ENCODE measurements at places on chromosomes 3 and 15.

DNA sequence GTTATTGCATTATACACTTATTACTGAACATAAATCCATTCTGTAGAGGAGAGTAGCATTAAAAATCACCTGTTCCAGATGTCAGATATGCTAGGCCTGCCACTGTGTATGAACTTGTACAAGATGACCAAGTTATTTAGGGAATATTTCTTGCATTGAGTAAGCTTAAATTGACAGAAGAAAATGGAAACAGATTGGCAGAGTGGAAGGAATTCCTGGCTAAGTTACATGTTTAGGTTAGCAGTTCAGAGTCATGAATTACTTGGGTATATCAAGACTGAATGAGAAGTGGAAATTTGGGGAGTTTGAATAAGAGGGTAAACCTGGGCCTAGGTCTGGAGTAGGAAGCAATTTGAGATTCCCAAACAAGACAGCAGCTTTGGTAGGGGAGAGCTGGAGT, 44.6 kb downstream of the ARHGAP31 start:
- DNase-seq: no peak

GRCh38 chr15:78925956-78926743, 18.7 kb downstream of the CTSH start:
- DNase-seq: no peak

DNA sequence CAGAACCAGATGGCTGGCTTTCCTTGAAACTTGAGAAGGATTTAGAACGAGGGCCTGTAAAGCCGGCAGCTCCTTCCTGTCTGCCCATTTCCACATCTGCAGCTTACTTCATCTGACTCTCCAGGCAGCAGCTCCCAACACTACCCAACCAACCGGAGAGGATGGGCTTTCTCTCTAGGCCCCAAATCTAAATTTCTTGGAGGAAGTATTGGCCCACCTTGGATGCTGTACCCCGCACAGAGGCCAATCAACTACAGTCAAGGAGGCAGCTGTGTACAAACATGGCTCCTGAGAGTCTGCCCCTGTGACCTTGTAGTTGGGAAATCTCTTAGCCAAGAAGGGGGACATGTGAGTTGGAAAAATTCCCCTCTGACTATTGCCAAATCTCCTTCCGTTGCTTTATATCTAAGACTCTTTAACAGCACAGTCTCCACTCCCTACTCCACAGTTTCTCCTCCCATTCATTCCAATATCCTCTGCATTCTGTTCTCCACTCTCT, 8.0 kb upstream of the ACAP2 start:
- DNase-seq: no peak

- no peak for DNase-seq
Observed at GRCh38 chr15:67173005-67173404, 81.5 kb downstream of the AAGAB start.

DNA sequence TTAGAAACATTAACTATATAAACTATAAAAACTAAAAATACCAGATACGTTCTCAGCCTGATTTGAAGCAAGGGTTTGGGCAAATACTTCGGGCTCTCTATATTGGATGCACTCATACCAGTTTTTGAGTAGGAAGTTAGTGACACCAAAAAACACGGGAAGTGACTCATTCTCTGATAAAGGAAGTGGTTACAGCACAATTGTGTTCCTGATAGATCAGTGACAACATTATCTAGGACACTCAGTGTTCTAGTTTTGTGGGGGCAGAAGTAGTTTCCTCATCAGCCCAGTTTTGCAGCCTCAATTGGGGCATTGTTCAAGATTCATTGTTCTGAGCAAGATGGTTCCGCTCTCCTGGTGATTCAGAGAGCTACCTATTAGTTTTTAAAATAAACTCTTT, 469.6 kb upstream of the DPPA4 start:
- DNase-seq: no peak

DNA sequence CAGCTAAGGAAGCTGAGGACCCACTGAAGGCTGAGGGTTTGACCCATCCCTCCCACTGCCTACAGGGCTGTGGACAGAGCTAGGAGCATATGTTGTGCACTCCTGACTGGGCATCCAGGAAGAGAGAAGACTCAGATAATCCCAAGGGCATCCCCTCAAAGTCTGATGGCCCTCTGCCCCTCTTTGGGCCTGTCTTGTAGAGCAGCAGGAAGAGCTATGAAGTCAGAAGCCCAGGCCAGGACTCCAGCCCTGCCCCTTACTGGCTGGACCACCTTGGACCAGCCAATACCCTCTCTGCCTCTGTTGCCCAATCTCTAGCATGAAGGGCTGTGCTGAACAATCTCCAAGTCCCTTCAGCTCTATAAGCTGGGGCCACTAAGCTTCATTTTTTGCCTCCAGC, 210.8 kb downstream of the RPLP1 start:
- DNase-seq: no peak

GRCh38 chr3:138367911-138368310, 19.5 kb downstream of the MRAS start:
- peak; percentile 17 for DNase-seq

- DNase-seq: no peak
Observed at GRCh38 chr15:87193481-87193880, 1063.1 kb downstream of the NTRK3 start.

DNA sequence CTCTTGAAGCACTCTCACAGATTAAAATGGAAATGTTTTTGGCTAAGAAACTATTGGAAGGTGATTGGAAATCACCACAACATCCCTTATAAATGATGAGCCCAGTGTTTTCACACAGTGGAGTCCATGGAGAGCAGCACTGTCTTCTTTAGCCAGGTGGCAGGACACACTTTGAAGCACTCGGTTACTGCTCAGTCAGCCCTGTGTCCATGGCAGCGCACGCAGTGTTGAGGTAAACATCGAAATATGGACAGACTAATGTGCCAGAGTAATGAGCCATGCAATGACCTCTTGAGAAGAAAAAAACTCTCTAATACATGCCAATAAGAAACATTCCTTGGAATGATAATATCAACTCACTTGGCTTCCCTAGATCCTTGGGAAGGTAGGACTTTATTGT, 66.6 kb downstream of the TGFBR2 start:
- no peak for DNase-seq

GRCh38 chr3:186185194-186185787, 76.4 kb upstream of the ETV5 start:
- DNase-seq: no peak

- peak; percentile 51 for DNase-seq
Observed at GRCh38 chr3:152474585-152474984, 205.9 kb downstream of the MBNL1 start.

GRCh38 chr3:165617134-165617533, 220.1 kb downstream of the BCHE start:
- DNase-seq: no peak

GRCh38 chr3:28791713-28792255, 443.2 kb upstream of the AZI2 start:
- DNase-seq: no peak

- no peak for DNase-seq
Observed at GRCh38 chr3:152198665-152199064, 70.1 kb upstream of the MBNL1 start.

DNA sequence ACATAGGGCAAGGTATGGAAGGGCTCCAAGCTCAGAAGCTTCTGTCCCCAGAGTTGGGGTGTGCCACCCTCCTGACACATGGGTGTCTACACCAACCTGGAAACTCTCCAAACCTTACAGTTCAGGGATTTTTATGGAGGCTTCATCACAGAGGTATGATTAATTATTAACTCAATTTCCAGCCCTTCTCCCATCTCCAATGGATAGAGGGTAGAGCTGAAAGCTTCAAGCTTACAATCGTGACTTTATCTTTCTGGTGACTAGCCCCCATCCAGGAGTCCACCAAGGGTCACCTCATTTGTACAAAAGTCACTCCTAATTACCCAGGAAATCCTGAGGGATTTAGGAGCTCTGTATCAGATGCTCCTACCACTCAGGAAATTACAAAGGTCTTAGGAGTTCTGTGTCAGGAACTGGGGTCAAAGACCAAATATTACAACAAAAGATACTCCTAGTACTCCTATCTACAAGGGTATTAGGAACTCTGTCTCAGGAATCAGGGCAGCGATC, 62.7 kb downstream of the TFDP2 start:
- no peak for DNase-seq

DNA sequence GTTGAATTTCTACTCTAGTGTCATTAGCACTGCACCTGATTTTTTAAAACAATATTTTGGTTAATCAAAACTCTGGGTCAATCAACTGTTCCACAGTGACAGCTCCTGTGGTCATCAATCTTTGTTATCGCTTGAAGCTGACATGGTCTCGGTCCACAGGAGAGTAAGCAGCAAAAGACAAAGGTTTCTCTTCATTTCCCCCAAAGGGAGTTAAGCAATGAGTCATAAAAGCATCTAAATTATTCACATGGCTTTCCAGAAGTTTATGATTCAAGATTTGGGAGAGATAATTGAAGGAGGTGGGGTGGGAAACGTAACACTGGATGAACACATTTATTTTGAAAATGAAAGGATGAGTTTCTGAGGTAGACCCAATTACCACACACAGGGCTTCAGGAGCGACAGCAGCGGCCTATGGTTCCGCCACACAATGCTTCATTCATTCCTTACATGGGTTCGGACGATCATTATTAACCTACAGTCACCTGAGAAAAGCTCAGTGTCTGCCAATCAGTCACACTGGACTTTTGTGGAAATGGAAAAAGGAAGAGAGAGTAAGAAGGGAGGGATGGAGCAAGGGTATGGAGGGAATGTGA, 505.1 kb downstream of the FHIT start:
- no peak for DNase-seq

DNA sequence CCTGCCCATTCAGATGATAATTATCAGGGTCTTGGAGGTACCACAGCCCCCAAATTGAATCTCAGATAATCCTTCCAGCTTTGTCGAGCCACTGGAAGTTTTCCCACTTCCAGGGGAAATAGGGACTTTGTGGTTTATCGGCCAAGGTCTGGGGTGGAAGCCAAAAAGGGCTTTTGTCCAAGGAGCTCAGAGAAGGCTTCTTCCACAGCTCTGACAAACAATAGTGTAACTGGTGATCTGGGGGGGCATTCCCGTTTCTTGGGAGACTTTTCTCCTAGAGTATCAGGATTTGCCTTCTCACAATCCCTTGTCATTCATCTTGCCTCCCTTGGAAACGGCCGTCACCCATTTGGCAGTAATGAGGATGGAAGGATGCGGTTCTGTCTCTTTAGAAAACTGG, 18.4 kb downstream of the SRGAP3 start:
- no peak for DNase-seq

GRCh38 chr3:53092942-53093341, 37.3 kb downstream of the RFT1 start:
- no peak for DNase-seq

DNA sequence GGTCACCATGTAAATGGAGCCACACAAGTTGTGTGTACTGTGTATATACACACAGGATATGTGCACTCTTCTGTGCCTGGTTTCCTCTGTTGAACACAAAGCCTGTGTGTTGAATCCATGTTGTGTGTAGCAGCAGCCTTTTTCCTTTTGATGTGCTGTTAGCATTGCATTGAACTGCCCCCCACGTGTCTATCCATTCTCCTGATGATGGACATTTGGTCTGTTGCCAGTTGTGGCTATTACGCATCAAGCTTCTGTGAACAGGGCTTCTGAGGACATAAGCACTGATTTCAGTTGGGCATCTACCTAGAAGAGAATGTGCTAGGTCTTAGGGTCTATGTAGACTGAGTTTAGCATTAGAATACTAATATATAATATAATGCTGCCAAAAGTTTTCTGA, 77.4 kb downstream of the LSM3 start:
- no peak for DNase-seq

DNA sequence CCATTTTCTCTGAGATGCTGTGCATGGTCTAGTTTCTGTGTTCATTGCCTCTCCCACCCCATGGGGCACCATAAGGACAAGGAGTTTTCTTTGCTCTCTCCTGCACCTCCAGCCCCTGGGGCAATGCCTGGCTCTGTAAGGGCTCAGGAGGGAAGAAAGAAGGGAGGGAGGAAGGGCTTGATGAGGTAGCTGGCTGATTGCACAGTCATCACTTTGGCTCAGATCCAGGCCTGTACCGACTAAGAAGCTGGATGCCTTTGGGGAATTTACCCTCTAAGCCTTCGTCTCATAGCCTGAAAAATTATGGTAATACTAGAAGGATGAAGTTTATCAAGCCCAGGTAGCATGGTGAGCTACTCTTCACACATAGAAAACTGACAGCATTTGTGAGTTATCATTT, 382.9 kb downstream of the GABRG3 start:
- DNase-seq: no peak
